Caco-2 (cell line): ENCODE measurements at places on chromosomes 2 and 18. TPM values are rescaled to one million over a fixed set of nuclear protein-coding genes. Genes with fewer than 3 reads are reported as not detected.
A peak's percentile ranks its signal among the peaks of the same experiment; 100 is the strongest.

DNA sequence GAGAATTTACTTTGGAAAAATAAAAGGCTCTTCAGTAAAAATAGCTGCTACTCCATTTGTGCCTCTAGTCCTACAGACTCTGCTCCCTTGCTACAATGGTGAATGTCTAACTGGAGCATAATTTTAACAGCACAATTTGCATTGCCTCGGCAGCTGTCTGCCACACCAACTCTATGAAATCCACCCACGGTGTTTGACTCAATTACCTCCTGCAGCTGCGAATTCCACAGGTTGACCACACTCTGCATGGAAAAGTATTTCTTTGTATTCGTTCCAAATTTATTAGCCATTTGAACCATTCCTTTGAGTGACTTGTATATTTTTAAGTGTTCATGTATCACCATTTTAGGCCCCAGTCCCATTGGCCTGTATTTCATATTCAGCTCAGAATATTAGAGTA, 182.1 kb upstream of the CCDC68 start:
- H3K4me1 ChIP-seq = no peaks in the 10 kb centered on the region
- H3K27me3 ChIP-seq = no peaks in the 10 kb centered on the region
- no peak overlapping the region for H3K27ac ChIP-seq
- H3K4me3 ChIP-seq = no peak overlapping the region

GRCh38 chr18:33670029-33670428, 92.0 kb downstream of the ASXL3 start:
- no peak overlapping the region for H3K4me3 ChIP-seq
- no peak for DNase-seq
- no peak overlapping the region for H3K27ac ChIP-seq
- no peaks in the 10 kb centered on the region for H3K27me3 ChIP-seq
- H3K4me1 ChIP-seq = no peaks in the 10 kb centered on the region

DNA sequence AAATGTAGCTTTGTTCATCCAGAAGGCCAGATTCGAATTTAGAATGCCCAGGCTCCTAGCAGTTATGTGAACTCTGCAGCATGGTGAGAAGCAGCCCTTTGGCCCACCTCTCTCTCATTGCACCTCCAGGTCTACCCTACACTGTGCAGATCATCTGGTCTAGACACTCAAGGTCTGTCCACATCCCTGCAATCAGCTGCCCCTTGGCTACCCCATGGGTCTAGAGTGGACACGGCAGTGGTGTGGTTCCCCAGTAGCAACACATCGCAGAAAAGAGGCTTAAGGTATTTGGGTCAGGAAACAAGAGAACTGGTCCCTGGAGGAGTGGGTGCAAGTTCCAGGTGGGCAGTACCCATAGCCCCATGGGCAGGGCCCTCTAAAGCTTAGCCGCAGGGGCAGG, 76.6 kb upstream of the BCL2L11 start:
- no peak for DNase-seq
- no peaks in the 10 kb centered on the region for H3K36me3 ChIP-seq
- no peak overlapping the region for H3K27ac ChIP-seq
- no peak overlapping the region for H3K4me3 ChIP-seq

GRCh38 chr2:7437141-7437540, 519.9 kb downstream of the RNF144A start:
- H3K36me3 ChIP-seq = no peaks in the 10 kb centered on the region
- H3K4me1 ChIP-seq = no peaks in the 10 kb centered on the region
- no peak for DNase-seq
- H3K4me3 ChIP-seq = no peak overlapping the region
- no peak overlapping the region for H3K27ac ChIP-seq
- H3K27me3 ChIP-seq = no peaks in the 10 kb centered on the region; the same call in 1 of the 2 replicates

- H3K27me3 ChIP-seq = no peaks in the 10 kb centered on the region
- H3K4me1 ChIP-seq = no peaks in the 10 kb centered on the region
- no peak overlapping the region for H3K27ac ChIP-seq
- H3K36me3 ChIP-seq = no peaks in the 10 kb centered on the region
- DNase-seq = no peak
Measured at GRCh38 chr2:22832196-22832595, 552.8 kb upstream of the KLHL29 start.

DNA sequence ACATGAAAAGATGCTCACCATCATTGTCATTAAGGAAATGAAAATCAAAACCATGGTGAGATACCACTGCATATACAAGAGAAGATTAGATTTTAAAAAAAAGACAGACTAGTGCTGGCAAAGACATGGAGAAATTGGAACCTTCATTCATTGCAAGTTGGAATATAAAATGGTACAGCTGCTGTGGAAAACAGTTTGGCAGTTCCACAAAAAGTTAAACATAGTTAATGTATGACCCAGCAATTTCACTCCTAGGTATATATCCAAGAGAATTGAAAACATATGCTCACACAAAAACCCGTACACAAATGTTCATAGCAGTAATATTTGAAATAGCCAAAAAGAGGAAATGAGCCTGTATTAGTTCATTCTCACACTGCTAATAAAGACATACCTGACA, 33.7 kb upstream of the MBOAT2 start:
- H3K4me3 ChIP-seq = no peak overlapping the region
- no peaks in the 10 kb centered on the region for H3K36me3 ChIP-seq
- no peak for DNase-seq
- no peak overlapping the region for H3K27ac ChIP-seq
- no peaks in the 10 kb centered on the region for H3K27me3 ChIP-seq

- no peak for DNase-seq
- H3K36me3 ChIP-seq = peaks cover 3% of the 10 kb centered on the region; the same call in 1 of the 2 replicates
- H3K4me3 ChIP-seq = no peak overlapping the region
- no peaks in the 10 kb centered on the region for H3K4me1 ChIP-seq
- peak overlapping the region; percentile 52 for H3K27ac ChIP-seq
Measured at GRCh38 chr2:131077966-131078365, 15.3 kb downstream of the FAM168B start.

DNA sequence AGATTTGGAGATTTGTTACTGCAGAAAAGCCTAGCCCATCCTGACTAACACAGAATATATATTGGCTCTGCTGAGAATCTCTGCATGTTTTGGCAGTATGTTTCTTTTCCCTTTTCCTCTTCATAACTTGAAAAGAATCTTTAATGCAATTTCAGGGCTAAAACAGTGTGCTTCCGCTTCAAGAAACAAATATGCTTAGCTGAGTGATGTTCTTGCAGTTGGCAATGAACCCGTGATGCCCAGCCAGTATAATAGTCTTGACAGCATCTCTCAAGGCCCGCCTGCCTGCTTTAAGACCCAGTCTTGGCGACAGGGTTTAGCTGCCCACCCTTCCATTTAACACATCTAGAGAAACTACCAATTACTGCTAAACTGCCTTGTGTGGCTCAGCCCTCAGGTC, 184.5 kb downstream of the INO80D start:
- H3K4me3 ChIP-seq = no peak overlapping the region
- no peaks in the 10 kb centered on the region for H3K27me3 ChIP-seq
- no peaks in the 10 kb centered on the region for H3K36me3 ChIP-seq
- DNase-seq = no peak
- peaks cover 22% of the 10 kb centered on the region for H3K4me1 ChIP-seq

DNA sequence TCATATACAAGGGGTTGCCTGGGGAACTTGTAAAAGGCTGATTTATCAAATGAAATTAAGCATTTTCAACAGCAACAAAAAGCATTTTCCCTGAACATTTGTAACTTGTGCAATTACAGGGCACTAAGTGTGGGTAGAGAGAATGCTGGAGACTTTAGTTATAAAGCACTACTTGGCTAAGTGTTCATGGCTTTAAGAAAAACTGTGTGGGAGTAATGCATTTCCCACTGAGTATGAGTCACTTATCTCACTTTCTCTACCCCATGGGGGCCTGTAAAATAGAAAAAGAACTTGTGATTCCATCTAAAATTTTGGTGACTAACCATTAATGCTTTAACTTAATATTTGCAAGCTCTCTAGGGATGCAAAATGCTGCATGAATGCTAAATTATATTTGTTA, 193.4 kb downstream of the CCDC102B start:
- no peak overlapping the region for H3K27ac ChIP-seq
- no peak overlapping the region for H3K4me3 ChIP-seq
- no peaks in the 10 kb centered on the region for H3K36me3 ChIP-seq
- no peaks in the 10 kb centered on the region for H3K27me3 ChIP-seq
- no peak for DNase-seq

DNA sequence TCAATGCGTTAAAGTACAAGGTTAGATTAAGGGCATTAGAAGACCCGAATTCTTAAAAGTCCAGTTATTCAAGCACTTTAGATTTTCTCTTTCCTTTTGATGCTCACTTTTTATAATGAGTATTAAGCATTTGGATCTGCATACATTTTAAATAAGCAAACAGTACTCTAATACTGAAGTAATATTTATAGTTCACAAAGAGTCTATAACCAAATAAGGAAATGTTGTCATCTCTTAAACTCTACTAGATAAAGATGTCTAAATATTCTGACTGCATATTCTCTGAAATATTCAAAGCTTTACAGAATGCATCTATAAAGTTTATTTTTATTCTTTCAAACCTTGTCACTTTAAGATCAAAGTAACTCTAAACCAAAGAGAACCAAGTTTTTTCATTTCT, 25.5 kb downstream of the PPP3R1 start:
- no peak for DNase-seq
- no peak overlapping the region for H3K4me3 ChIP-seq
- H3K27me3 ChIP-seq = no peaks in the 10 kb centered on the region
- no peak overlapping the region for H3K27ac ChIP-seq

DNA sequence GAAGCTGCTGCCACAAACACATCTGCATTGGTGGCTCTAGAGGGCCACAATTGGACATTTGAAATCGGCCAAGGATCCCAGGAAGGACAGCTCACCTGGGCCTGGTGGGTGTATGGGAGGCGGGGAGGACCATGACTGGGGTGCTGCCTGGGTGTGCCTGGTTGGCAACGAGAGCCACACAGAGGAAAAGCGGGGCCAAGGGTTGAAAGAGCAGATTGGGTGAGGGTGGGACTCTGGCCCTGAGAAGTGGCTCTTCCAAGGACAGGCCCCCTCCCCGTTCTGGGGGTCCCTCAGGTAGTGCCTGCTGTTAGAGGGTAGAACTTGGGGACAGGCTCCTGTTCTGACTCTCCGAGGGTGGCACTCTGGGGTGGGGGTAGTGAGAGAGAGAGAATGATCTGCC, 102.9 kb downstream of the CLIP4 start:
- H3K36me3 ChIP-seq = no peaks in the 10 kb centered on the region
- H3K27ac ChIP-seq = no peak overlapping the region
- H3K4me1 ChIP-seq = no peaks in the 10 kb centered on the region
- DNase-seq = no peak

DNA sequence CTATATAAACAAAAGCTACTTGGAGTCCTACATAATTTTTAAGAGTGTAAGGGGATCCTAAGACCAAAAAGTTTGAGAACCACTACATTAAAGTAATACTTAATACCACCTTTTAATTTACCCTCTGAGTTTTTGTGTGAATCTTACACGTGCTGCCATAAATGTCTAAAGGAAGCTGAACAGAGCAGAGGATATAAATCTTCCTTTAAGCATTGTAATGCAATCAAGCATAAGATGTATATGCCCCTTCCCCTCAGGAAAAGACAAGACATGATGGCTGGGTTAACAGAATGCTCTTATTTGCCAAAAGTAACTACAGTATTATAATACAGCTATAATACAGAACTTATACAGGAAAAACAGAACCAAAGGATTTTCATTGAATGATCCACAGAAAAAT, 2.9 kb downstream of the ESCO1 start:
- no peak overlapping the region for H3K4me3 ChIP-seq
- H3K27me3 ChIP-seq = no peaks in the 10 kb centered on the region
- no peak for DNase-seq
- H3K4me1 ChIP-seq = peaks cover 4% of the 10 kb centered on the region; the same call in 1 of the 2 replicates

DNA sequence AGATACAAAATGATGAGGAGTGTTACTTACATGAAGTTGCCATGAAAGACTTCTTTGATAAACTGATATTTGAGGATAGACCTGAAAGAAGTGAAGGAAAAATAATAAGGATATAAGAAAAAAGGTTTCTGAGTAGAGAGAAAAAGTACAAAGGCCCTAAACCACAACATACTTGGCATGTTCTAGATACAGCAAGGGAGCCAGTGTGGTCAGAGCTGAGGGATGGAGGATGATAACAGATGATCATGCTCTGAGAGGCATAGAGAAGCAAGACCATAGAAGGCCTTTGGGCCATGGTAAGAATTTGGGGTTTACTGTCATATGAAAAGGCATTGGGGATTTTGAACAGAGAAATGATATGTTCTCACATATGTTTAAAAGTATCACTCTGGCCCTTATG, 424.1 kb upstream of the CHST9 start:
- H3K36me3 ChIP-seq = no peaks in the 10 kb centered on the region
- H3K27ac ChIP-seq = no peak overlapping the region
- no peak for DNase-seq
- no peaks in the 10 kb centered on the region for H3K27me3 ChIP-seq
- no peak overlapping the region for H3K4me3 ChIP-seq
- no peaks in the 10 kb centered on the region for H3K4me1 ChIP-seq

DNA sequence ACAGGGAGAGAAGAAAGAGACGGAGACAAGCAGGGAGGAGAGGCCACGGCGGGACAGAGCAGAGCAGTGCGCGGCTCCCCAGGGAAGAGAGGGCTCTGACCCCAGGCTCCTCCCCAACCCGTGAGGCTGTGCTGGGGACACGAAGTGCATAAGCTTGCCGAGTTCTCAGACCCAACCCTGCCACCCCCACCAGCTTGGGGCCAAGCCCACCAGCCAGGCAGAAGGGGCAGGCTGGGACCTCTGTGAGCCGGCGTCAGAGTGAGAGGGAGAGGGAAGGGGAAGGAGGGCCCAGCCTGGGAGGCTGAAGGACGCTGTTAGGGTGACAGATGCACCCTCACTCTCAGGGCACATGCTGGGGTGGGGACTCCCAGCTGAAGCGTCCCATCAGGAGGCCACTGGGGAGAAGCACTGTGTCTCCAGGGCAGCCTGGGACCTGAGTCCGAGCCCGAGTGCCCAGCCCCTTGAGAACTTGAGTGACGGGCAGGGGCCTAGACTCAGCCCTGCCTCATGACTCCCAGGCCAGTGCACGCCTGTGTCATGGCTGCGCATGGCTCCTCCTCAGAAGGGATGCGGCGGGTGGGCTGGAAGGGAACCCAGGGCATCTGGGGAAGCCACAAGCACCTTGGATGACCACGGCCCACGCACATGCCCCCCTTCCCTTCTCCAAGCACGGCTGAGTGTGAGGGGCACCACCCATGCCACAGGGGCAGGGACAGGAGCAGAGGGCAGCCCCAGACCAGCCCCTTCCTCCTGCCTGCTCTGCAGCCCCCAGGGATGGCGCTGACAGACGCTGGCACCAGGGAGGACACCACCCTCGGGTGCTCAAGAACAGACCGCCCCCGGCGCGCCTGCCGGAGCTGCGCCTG, 31.0 kb downstream of the MTERF4 start:
- no peaks in the 10 kb centered on the region for H3K36me3 ChIP-seq
- H3K4me3 ChIP-seq = no peak overlapping the region
- H3K27me3 ChIP-seq = no peaks in the 10 kb centered on the region
- H3K4me1 ChIP-seq = no peaks in the 10 kb centered on the region
- DNase-seq = no peak

Gene PLCD4
- total RNA-seq = 0.26 and 0.48 TPM in 2 replicates

Gene PPM1B
- 82.9 and 85.4 TPM in 2 replicates for total RNA-seq

Gene SNED1
- not detected in 2 replicates for total RNA-seq

Gene IL36B
- total RNA-seq = not detected in 2 replicates

Gene FBXO48
- 1.1 and 1.2 TPM in 2 replicates for total RNA-seq

Gene CCNT2
- 39.4 and 42.9 TPM in 2 replicates for total RNA-seq

Gene NPPC
- not detected in 2 replicates for total RNA-seq

Gene ZNF521
- 0.09 TPM in 1 of 2 replicates, not detected in the other for total RNA-seq
